Stimulated activated CD8-positive, alpha-beta memory T cell treated with anti-CD3 and anti-CD28 coated beads, Interleukin-4, amount 100 ng/mL, for 1 hour (primary cell): ENCODE measurements at places on chromosomes 13 and 19.

DNA sequence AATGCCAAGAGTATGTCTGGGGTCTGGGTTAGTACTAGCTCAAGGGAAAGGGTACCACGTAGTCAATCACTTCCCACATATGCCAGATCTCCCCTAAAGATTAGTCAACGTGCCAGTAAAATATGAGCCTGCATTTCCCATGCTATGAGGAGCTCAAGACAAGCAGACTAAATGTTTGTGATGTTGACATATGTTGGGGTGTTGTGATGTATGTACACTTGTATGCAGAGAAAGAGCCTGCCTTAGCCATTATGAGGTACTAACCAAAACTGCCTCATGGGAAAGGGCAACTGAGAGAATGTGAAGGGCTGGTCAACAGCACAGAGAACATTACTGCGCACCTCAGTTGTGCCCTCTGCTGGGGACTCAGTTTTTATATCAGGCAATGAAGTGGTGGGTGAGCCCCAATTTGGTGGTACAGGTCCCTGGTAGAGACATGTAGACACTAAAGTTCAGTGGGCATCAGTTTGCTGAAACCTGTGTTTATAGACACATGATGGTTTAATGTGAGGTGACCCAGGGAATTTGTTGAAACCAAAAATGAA, 287.0 kb downstream of the DCT start:
- no peak for DNase-seq

GRCh38 chr13:28179974-28180373, 41.6 kb downstream of the PAN3 start:
- DNase-seq, result no peak

DNA sequence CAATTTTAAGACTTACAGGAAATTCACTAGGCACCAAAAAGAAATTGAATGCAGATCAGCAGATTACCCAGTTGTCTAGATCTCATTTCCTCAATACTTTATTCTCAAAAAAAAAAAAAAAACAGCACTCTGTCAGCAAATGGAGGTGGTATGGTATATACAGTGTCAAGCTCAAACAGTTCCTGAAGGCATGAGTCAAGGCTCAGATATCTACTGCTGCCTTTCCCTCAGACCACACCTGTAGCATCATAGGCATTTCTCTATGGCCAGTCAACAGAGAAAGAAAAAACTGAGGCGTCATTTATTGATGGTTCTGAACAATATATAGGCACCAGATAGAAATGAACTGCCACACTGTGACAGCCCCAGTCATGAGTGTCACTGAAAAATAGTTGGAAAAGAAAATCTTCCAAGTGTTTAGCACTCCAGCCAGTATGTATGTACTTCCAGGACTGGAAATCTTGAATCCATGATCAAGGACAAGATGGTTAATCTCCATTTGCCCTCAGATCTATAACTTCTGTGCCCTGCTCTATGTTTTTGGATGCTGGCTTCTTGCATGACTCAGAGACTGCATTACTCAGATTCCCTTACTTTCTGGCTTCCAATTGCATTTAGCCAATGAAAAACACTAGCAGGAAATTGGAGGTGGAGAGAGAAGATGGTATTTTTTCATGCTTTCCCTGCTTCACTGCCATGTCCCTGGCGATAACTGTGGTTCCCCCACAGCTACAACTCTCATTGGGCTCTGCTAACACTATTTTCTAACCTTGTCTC, 8.4 kb upstream of the COG3 start:
- DNase-seq, result no peak

DNA sequence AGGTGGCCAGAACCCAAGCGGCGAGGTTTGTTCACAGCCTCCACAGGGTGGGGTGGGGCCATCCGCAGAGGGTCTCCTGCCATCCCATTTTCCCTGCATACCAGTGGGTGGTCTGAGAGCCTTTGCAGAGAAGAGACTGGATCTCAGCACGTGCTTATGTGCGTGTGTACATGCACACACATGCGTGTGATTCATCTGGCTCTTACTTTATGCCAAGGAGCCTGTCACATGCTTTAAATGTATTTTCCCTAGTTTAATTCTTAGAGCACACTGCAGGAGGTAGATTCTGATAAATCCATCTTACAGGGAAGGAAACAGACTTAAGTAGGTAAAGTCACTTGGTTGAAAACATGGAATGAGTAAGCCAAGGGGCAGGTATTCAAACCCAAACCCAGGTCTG, 47.1 kb downstream of the CAPN12 start:
- no peak for DNase-seq

DNA sequence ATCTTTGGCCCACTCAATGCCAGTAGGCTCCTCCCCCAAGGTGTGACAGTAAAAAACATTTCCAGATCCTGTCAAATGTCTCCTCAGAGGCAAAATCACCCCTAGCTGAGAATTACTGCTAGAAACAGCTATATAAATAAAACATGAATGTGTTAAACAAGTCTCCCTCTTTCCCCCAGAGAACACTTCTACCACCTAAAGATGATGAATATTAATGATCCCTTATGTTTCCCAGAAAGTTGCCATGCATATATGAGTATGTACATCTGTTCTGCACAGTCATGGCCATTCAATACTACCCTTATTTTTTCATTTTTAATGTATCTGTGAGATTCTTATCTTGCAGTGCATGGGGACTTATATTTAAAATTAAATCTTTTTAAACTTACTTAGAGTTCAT, 230.0 kb downstream of the SHISA2 start:
- DNase-seq, result no peak

DNA sequence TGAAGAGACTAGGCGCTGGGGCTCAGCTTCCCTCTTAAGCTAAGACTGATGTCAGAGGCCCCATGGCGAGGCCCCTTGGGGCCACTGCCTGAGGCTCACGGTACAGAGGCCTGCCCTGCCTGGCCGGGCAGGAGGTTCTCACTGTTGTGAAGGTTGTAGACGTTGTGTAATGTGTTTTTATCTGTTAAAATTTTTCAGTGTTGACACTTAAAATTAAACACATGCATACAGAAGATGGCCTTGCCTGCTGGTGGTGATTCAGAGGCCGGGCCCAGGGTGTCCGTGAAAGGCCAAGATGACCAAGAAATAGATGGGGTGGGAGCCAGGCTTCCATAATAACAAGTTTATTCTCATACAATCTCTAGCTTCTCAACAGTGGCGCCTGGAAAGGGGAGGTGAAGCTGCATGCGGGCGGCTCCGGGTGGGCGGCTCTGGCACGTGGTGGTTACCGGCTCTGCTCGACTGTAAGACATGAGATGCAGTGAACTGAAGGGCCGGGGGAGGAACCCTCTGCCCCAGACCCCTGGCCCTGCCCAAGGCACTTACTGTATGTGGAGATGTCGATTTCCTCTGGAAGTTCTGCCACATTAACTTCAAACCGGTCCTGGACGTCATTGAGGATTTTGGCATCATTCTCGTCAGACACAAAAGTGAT, 10.5 kb downstream of the DDX39A start:
- no peak for DNase-seq

GRCh38 chr19:478236-478903, 17.5 kb upstream of the SHC2 start:
- DNase-seq, result no peak

- DNase-seq, result no peak
Observed at GRCh38 chr19:57872450-57872849, 16.4 kb downstream of the ZNF814 start.

GRCh38 chr13:110921695-110922094, 6.8 kb upstream of the ANKRD10 start:
- no peak for DNase-seq

DNA sequence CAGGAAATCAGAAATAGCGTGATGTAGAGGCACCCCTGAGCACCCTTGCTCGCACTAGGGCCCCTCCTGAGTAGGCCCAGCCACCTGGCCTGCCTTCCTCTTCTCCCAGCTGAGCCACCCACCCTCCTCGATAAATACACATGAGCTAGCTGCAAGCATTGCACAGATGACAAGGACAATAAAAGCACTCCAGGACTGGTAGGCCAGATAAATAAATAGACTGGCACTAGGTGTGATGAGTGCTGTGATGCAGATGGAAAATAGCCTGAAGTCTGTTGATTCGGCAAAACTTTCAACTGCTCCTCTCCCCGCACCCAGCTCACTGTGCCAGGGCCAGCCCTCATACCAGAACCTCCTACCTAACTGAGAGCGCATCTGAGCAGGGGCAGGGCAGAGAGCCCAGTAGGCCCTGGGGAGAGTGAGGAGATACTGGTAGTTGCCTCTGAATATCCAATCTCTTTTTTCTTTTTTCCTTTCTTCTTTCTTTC, 54.5 kb upstream of the GPI start:
- no peak for DNase-seq

- DNase-seq, result no peak
Observed at GRCh38 chr19:4403005-4403761, 743 bp downstream of the CHAF1A start.

DNA sequence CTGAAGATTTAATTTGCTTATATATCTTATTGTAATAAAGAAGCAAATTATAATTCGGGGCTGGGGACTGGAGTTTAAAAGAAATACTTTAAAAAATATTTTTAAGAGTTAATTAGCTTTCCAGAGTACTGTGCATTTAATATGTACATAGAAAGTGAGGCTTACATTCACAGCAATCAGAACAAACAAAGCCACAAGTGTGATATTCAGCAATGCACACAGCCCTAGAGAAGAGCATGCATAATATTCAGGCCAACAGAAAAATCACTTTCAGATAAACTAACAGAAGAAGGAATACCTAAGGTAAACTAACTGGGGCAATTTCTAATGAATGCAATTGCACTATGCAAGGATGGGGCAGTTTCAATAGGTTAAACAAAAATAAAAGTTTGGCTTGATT, 241.8 kb downstream of the GPC6 start:
- no peak for DNase-seq

DNA sequence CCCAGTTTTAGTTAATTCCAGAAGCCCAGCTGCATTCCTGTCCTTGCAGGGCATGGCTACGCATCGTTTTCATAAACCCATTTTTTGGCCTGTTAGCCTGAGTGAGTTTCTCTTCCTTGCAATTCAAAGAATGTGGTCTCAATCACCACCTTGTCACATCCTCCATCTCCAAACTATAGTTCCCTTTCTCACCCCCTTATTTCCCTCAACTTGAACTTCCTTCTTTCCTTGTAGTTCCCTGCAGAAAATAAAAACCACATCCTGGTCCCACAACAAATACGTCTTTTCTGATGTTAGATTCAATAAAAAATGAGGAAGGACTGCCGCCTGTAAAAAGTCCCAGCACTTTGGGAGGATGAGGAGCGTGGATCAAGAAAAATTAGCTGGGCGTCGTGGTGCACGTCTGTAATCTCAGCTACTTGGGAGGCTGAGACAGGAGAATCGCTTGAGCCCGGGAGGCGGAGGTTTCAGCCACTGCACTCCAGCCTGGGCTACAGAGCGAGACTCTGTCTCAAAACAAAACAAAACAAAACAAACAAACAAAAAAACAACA, 13.2 kb downstream of the ADGRE3 start:
- no peak for DNase-seq

- no peak for DNase-seq
Observed at GRCh38 chr19:29543381-29543780, 17.6 kb downstream of the VSTM2B start.

DNA sequence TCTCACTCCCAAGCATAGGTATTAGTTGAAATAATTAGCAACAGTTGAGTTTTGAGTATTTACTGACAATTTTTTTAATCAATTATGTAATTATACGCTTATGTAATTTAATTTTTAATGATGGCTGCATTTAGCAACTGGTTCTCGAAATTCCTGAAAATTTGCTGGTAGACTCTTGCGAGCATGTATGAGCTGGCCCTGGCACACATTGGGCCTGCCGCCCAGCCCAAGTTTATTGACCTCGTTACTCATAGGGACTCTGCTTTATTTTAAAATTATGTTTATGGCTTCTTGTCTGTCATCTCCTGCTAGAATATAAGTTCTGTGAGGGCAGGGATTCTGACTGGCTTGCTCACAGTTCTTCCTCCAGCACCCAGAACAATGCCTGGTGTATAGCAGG, 6.7 kb downstream of the KLK14 start:
- DNase-seq, result no peak

DNA sequence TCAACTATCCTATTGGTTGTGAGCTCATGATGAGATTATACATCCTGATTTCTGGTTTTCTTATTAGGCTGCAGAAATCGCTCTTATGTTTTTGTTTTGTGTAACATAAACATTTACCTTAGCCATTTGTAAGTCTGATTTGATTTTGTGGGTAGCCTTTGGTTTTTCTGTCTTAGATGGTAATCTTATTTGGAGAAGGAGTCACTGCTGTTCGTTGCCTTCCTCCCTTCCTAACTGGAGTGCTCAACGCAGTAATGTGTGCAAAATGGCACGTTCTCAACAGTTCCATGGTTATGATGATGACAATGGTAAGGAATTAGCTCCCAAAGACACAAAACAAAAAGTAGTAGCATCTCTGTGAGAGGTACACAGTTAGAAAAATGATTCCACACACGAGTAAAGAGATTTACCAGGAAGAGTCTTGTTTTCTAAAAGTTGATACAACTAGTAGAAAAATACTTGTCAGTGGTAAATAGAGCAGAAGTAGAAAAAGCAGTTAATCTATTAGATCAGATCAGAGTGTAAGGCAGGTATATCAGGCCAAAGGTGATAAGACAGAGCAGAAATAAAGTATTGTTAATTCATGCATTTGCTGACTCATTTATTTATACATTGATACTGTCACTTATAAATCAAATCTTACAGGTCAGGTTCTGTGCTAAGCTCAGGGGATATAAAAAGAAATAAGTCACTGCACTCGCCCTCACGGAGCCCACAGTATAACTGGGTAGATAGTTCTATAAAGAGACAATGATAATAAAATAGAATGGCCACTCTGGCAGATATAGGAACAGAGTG, 270.0 kb downstream of the NALCN start:
- DNase-seq, result no peak

DNA sequence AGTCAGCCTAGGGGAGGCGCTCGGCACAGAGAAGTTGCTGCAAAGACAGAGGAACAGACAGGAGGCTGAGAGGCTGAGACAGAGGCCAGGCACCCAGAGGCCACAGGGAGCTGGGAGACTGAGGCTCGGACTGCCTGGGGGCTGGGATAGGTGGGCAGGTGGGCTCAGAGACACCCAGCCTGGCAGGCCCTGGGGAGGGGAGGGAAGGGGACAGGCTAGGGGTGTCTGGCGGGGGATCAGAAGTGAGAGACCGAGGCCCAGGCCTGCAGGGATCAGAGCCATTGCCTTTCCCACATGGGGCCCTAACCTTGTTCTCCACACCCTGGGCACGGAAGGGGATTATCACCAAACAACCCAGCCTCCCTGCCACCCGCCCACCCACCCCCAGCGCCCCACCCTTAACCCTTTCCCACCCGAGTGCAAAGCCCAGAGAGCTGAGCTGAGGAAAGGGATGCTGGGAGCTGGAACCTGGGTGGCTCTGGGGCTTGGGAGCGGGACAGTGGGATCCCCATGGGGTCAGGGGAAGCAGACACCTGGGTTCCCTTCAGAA, 1.3 kb downstream of the NTN5 start:
- no peak for DNase-seq
